ENCODE measurements at places on chromosomes 2 and 18.

GRCh38 chr18:49459404-49460171, 857 bp downstream of the DYM start:
- no peak for DNase-seq

DNA sequence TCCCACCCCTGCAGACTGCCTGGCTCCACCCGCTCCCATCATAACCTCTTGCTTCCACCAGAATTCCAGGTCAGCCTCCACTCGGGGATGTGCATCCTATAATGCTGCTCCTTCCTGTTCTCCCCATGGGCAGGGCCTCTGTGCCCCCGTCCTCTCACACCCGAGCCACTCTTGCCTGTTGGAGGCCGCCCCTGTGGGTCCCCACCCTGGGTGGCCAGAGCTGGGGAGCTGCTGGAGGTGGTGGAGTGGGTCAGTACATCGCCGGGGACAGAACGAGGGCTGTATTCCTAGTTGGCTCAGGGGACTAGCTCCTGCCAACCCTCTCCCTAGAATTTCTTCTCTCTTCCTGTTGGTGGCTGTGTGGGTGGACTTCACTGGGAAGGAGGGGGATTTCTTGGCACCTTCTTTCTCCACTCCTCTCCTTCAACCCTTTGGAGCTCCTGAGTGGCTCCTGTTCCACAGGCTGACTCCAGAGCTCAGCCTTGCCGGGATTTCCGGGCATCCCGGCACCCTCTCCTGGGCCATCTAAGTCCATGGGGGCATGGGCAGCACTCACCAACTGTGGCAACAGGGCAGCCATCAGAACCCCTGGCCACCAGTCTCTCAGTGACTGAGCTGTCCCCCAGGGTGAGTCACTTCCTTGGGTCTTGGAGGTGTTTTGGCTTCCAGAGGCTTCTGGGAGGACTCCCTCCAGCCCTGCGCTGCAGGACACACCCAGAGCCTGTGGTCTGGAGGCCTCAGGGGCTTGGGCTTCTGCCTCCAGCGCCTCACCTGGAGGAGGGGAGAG, 88.2 kb upstream of the MCFD2 start:
- DNase-seq, result no peak

DNA sequence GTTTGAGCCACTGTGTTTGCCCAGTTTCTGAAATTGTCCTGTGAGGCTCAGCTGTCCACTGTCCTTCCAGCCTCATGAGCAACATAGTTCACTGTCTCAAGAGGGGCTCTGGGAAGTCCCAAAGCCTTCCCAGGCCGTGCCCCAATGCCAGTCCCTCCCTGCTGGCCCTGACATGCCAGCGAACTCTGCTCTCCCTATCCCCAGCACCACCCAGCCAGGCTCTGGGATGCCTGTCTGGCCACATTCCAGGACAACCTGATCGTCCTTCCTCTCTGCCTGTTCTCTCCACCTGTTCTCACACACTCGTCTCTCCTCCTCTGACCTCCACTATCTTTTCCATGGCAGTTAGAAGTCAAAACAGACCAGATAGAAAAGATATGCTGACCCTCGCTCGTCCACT, 278.0 kb upstream of the ID2 start:
- DNase-seq, result no peak

- no peak for DNase-seq
Observed at GRCh38 chr2:34162231-34162630, 563.1 kb upstream of the FAM98A start.

DNA sequence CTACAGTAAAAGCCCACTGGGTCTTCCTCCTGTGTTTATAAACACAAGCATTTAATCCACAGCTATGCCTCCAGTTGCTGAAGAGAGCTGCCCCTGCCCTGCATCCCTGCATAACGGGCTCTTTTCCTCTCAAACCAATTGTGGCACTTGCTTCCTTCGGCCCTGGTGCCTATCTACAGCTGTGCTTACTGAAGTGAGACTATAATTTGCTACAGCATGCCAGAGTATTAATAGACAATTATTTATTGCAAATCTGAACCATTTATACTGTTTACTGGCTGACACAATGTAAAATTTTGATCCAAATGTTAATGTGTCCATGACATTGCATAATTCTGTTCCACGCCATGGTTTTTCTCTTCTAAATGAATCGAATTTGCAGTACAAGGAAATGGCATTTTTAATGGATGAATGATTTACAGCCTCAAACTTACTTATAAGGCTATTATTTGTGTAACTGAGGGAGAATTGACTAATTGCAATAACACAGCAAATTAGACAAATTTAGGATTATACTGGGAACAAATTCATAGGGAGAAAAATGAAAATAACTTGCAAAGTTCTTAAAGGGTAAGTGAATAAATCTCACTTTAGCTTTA, 457.0 kb upstream of the HNRNPA3 start:
- DNase-seq, result no peak

DNA sequence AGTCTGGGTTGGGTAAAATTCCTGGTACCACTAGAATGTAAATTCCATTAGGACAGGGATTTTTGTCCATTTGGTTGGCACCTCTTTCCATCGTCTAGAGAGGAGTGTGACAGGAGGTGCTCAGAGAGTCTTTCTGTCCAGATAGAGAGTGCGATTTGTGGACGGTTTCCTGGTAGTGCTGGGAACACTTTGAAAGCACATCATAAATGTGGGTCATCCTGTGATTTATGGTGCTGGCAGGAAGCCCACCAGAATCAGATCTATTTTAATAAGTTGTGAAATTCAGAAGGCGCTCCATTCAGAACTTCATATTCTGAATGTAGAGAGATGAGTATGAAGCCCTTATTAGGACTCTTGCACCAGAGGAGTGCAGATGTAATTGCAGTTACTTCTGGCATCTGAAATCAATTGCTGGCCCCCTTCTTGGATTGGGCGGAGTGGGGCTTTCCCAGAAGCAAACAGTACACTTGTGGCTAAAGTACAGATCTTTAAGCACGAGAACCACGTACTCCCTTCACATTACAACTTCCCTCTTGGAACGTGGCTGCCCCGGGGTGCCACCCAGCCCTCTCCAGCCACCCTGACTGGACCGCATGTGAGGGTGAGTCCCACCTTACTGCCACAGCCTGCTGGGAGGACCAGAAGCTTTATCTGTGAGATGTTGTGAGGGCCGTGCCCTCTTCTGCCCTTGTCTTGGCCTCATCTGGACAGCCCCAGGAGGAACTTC, 243.2 kb downstream of the MYO3B start:
- no peak for DNase-seq

DNA sequence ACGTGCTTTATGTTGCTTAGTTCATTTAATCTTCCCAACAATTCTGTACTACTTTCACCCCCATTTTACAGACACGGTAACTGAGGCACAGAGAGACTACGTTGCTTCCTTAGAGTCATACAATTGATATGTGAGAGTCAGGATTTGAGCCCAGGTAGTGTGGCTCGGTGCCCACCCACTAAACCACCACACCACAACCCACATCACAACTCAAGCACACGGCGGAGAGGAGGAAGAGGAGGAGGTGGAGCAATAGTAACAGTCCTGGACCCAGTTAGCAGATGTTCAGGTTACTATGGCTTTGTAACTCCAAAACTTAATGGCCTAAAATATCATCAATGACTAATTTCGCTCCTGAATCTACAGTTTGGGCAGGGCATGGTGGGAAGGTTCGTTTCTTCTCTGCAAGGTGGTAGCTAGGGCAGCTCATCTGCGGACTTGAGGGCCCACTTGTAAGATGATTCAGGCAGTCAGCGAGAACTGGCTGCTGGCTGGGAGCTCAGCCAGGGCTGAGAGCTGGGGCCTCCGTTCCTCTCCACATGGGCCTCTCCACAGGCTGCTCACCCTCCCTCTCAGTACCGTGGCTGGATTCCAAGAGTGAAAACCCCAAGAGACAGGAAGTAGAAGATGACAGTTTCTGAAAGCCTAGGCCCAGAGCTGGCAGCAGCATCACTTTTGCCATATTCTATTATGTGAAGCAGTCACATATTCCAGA, 167.1 kb downstream of the ZFP36L2 start:
- DNase-seq, result peak; percentile 11

DNA sequence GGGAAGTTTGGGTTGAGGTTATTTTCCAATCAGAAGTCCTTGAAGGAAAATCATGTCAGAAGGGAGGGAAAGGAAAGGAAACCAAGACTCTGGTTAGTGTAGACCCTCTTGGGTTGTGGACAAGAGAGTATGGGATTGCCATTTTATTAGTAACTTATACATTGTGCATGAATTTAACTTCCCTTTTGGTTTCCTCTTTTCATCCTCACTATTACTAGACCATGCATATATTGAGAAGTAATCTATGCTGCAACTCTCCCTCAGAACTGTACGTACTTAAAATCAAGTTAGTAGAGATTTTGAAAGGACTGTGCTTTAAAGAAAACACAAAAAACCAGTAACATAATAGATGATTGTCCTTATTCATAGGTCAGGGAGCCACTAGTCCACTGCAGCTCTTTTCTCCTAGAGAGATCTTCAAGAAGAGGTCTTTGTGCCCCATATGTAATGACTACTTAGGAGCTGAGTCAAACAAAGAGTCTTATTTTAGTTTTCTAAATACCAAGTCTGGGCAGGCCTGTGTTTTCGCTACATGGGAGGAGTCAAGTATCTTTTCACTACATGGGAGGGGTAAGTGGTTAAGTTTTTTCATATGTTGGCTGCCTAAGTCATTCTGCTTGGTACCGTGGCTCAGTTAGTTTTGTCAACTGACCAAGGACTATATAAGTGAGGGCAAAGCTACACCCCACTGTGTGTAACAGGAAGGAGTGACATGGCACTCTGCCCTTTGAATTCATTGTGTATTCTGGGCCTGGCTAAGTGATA, 25.2 kb upstream of the FAM117B start:
- DNase-seq, result no peak

- no peak for DNase-seq
Observed at GRCh38 chr2:33384599-33384961, 91.9 kb upstream of the RASGRP3 start.
